ENCODE measurements at places on chromosomes 2 and 18.

DNA sequence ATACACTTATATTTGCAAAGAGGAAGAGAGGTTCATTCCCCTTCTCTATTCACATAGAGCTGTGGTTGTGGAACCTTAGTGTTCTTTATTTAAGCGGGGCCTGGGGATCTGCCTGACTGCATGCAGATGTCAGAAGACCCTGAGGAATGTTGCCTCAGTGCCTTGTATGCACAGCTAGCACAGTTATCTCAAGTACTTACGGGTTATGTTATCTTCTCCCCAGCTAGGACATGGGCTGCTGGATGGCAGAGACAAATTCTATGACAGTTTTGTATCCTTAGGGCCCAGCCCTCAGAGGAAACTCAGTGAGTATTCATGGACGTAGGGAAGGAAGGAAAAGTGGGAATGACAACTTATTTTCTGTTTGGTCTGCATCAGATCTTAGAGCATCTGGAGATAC is 37.7 kb upstream of the RTN4 start:
- DNase-seq, result no peak

GRCh38 chr2:156908825-156909224 is 348.7 kb upstream of the GALNT5 start:
- DNase-seq, result peak; percentile 49

DNA sequence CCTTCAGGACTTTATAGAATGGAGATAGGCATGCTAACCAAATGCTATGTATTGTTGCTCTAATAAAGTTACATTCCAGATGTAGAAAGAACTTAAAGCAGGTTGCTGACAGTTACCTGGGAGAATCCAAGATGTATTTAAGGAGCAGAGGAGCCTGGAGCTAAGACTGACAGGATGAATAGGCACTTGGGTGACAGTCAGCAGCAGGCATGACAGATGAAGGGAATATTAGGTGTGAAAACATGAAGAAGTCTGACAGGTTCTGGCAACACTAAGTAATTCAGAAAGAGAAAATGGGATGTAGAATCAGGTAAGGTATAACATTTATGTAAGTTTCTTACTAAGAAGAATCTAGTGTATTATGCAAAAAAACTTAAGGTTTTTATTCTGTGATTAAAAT is 232.0 kb downstream of the DSC3 start:
- DNase-seq, result no peak

DNA sequence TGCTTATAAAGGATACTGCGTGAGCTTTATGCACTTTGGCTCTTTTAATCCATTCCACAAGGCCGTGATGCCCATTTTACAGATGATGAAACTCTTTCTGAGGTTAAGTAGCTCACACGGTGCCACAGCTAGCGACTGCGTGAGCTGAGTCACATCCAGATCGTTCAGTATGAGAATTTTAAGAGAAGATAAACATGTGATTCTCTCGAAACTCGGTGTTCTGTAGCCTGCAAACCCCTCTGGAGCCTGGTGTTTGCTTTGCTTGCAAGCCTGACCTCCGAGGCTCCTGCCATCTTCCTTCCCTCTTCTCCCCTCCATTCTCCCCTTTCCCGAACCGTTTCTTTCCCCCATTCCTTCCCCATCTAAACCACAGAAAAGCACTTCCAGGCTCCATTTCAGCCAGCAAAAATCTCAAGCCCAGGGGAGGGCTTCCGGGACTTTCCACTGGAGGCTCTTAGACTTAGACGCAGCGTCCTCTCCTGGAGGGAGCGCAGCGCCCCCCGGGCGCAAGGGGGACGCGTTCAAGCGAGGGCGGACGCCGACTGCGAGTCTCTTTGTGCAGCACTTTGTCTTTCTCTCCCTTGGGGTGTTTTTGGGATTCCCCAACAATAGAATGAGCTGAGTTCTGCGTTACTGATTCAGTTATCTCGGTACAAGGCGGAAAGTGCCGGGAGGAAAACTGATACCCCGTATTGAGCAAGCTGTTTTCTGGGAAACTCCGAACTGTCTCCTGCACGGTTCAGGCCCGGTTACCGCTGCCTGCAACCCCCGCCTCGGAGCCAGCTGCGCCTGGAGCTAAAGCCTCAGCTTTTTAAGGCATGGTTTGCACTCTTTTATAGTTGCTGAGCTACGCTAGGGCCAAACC is 38.0 kb downstream of the CYP1B1 start:
- DNase-seq, result peak; percentile 59

DNA sequence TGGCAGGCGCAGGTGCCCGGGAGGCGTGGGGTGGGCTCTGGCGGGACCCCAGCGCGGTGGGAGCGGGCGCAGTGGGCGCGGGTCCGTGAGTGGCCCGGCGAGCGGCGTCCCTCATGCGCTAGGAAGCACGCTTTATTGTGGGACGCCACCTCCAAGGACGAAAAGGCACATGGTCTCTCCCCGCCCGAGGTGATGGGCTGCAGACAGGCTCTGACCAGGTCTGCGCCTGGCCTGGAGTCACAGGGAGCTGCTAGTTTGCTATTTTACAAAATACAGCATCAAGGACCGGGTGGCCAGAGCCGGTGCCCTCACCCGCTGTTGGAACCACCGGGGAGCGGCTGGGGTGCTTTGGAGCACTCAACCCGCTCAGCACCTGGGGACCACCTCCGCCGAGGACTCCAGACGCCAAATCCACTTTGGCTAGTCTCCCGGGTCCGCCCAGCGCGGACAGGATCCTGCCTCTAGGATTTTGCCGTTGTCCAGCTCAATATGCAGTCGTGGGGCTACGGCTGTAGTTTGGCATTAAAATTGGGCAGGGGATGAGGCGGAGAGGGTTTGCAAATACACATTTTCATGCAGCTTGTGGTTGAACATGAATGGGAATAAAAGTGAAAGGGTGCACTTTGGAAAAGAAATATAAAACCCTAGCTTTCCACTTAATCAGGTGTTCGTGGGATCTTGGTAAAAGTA is 65.4 kb downstream of the LRRFIP1 start:
- DNase-seq, result no peak

DNA sequence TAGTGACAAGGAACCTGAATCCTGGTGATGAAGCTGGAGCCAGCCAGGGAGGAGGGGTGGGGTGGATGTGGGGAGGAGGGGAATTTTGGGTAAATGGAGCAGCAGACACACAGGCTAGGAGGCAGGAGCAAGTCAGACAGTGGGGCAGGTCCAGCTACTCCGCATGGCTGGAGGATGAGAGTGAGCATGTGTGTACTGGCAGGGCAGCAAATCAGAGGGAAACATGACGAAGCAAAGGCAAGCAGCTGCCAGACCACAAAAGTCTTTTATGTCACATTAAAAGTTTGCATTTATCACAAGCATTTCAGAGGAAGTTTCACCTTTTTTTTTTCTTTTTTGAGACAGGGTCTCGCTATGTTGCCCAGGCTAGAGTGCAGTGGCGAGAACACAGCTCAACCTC is 11.9 kb upstream of the KIDINS220 start:
- DNase-seq, result peak; percentile 31

- no peak for DNase-seq
Observed at GRCh38 chr2:96248624-96249023, 17.2 kb downstream of the TMEM127 start.

- no peak for DNase-seq
Observed at GRCh38 chr2:218262631-218263586, 2.1 kb downstream of the GPBAR1 start.

DNA sequence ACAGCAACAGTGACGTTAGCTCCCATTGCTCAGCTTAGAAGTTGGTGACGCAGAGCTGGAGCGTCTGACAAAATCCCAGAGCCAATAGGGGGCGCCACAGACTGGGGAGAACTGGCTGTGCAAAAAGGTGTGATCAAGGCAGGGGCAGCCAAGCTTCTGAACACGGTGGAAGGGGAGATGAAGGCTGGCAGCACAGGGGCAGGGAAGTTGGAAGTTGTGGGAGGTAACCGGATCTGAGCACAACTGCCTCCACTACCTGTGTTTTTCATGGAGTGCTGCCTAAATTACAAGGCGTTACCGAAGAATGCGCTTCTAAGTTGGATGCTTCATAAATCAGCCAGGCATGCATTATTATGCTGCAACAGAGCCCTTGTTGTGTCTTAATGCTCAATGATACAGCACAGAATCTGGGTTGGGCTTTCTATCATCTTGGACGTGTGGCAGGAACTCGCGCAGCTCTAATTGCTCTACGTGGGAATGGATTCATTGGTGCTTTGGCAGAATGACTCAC is 370.0 kb downstream of the SLC4A3 start:
- DNase-seq, result peak; percentile 59

DNA sequence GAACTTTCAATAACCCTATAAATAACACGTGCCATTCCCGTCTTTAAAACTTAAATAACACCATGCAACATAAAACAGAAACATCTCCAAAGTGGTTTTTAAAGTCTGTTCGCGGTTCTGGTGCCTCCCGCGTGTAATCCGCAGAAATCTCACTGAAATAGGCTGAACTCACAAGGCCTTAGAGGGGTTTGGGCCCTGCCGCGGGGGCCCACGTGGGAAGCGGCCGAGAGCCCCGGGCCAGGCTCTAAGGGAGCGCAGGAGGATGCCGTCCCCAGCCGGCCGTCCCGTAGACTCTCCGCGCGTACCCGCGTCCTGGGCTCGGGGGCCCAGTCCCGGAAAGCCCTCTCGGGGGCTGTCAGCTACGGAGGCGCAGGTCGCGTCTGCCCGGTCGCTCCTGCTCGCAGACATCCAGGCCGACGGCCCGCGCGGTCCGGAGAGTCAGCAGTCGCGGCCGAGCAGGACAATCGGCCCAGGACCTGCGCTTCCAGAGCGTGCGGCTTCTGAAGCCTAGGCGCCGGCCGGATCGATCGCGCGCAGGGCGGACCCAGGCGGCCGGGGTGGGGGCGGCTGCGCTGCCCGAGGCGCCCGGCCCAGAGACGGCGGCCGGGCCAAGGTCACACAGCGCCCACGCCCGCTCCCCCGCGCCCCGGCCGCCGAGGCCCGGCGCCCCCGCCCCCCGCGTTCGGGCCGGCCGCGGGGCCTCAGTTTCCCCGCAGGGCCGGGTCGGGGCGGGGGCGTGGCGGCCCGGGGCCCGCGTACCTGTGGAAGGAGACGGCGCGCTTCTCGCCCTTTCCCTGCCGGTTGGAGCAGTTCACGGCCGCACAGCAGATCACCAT is 558 bp downstream of the THAP4 start:
- DNase-seq, result no peak

- no peak for DNase-seq
Observed at GRCh38 chr18:67710639-67711038, 194.1 kb upstream of the DSEL start.

DNA sequence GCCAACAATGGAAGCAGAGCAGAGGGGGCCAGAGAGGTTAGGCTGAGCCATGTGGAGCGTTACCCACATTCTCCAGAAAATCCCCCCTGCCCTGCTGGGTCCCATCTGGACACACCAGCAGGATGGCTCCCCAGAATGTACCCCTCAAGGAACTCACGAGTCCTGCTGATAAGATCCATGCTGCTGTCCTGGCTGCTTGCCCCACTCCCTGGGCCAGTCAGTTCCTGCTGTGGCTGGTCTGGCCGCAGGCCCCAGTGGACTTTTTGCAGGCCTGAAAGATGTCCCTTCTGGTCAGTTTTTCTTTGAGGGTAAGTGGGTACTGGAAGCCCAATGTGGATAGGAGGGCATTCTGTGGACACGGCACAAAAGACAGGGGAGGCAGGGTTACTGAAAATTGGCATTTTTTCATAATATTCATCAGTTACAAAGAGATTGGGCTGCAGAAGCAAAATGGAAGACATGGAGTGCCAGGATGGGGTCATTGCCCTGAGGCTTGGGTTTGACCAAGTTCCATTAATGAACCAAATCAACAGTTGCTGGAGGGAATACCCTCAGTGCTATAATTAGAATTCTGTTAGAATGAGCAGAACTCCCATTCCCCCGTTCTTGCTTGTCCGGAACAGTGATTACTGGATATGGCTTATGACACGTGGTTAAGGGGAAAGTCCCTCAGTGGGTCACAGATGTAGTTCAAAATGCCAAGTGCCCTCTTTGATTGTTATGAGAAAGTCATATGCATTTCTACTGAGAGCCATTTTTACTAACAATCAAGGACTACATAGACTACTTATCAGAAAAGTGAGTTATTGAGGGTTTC is 38.7 kb downstream of the SLC4A5 start:
- no peak for DNase-seq

GRCh38 chr2:69222953-69223658 is 163.9 kb downstream of the GFPT1 start:
- DNase-seq, result peak; percentile 89

GRCh38 chr2:17879913-17880274 is 1.4 kb downstream of the KCNS3 start:
- no peak for DNase-seq

- peak; percentile 74 for DNase-seq
Observed at GRCh38 chr2:134460583-134460998, 206.7 kb downstream of the MGAT5 start.

DNA sequence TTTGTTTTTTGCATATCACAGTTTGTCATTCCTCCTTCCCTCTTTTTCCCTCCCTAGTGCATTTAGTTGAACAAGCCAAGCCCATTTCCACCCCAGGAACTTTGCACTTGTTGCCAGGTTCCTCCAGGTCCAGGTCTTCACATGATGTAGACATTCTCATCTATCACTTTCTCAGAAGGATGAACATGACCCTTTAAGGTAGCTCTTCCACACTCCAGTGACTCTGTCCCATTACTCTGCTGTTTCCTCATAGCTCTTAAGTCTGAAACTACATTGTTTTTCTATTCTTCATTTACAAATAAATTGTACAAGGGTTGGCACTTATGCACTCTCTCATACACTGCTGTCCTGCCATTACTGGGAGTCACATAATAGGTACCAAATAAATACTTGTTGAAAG is 6.1 kb downstream of the KYNU start:
- DNase-seq, result no peak

- DNase-seq, result no peak
Observed at GRCh38 chr2:232573771-232574435, 23.4 kb downstream of the EIF4E2 start.

GRCh38 chr2:183091954-183092345 is 13.4 kb downstream of the DUSP19 start:
- no peak for DNase-seq

DNA sequence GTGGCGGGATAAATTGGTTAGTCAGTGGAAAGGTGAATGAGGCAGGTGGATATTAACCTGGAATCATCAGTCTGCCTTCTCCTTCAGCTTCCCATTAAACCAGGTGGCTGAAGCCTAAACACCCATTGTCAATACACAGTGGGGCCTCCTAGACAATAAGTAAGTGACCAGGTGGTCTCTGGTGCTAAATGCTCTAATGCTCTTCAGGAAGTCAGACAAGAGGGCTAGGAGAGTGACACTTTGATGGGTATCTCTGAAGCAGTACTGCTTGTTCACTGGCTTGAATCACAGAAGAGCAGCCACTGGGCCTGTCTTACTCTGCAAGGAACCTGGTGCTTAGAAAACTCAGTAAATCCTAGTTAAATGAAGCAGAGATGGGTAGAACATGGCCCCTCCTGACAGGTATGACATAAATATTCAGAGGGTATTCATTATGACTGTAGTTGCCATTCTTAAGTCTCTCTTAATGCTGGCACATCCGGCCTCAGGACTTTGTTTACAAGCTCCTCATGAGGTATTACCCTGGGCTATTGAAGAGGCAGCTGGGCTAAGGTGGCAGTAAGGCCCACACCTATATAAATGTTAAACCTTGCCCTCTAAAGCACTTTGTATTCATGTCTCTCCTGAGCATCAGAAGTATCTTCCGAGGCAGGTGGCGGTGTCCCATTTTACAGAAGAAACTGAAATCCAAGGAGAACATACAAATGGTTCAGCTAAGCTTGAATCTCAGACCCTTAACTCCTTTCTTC is 104.9 kb downstream of the NCK2 start:
- DNase-seq, result no peak

GRCh38 chr18:36028859-36029258 is 38.5 kb downstream of the RPRD1A start:
- DNase-seq, result no peak

Measured in fibroblast of pulmonary artery (primary cell).